Right kidney (tissue), 9 donors: ENCODE measurements at places on chromosomes 7 and 10.

- no peak for DNase-seq
Measured at GRCh38 chr10:73931767-73932619, 21.1 kb downstream of the PLAU start.

- no peak for DNase-seq
Measured at GRCh38 chr7:152544971-152545619, 109.3 kb upstream of the KMT2C start.

GRCh38 chr7:84025332-84025927 lies 169.2 kb downstream of the SEMA3A start:
- DNase-seq, result peak; percentile 22

- DNase-seq, result no peak
Measured at GRCh38 chr7:26197153-26198115, 3.1 kb downstream of the HNRNPA2B1 start.

DNA sequence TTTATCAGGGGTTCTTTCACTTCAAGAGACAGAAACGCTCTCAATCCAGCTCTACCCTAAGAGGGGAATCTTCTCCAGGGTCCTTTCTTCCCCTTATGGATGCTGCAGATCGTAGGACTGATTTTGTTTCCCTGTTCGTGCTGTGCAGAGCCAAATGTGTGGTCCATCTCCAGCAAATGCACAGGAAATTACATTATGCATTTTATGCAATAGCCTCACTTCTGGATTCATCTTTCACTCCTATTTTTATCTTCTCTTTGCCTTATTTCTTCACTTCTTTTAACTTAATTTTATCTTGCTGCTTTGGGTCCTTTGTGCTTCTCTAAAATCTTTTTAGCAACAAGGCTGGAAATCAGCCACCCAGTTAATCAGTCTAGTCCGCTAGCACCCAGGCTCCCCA lies 184.5 kb upstream of the INHBA start:
- no peak for DNase-seq

- no peak for DNase-seq
Measured at GRCh38 chr10:52951824-52952223, 179.2 kb upstream of the MBL2 start.

DNA sequence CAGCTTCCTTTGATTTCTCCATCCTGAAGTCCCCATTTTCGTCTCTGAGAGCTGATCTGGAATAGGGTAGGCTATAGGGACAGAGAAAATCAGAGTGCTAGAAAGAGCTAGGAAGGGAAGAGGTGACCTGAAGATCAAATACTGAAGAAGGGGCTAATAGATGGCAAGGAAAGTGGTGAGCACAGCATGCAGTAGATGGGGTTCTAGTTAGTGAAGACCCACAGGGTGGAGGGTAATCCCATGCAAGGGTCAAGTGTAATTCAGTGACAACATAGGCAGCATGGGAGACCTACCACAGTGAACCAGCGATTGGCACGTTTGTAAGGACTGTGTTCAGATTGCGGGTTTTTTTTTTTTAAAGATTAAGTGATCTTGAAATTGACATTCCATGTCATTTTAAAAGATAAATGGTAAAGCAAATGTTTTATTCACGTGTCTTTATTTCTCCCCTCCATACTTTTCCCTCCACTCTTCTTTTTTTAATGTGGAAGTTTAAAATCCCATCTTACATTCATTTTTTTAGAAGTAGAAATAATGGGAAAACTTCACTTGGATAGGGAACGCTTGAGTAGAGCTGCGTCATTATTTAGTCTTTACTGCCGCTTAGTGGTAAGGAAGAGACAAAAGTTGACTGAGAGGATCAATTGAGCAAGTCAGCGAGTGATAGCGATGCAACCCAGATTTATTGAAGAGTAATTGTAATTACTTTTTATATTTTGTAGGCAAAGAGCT lies 21.0 kb upstream of the ABI1 start:
- no peak for DNase-seq

DNA sequence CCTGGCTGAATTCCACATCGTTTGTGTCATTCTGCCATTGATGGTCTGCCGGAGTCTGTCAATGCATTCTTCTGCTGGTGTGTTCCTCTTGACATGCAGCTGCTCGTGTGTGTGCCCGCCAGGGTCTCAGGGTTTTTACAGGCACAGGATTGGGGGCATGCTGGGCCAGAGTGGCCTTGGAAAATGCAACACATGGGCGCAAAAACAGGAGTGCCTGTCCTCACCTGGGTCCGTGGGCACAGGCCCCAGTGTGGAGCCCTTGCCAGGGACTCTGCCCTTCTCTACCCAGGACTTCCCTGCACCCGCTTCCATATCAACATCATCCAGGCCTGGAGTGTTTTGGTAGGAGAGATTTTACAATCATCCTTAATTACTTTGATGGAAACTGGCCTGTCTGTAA lies 340.7 kb downstream of the KIF20B start:
- no peak for DNase-seq

GRCh38 chr7:22419488-22419887 lies 62.5 kb upstream of the RAPGEF5 start:
- no peak for DNase-seq

GRCh38 chr10:116985611-116986010 lies 19.4 kb downstream of the SHTN1 start:
- DNase-seq, result no peak

DNA sequence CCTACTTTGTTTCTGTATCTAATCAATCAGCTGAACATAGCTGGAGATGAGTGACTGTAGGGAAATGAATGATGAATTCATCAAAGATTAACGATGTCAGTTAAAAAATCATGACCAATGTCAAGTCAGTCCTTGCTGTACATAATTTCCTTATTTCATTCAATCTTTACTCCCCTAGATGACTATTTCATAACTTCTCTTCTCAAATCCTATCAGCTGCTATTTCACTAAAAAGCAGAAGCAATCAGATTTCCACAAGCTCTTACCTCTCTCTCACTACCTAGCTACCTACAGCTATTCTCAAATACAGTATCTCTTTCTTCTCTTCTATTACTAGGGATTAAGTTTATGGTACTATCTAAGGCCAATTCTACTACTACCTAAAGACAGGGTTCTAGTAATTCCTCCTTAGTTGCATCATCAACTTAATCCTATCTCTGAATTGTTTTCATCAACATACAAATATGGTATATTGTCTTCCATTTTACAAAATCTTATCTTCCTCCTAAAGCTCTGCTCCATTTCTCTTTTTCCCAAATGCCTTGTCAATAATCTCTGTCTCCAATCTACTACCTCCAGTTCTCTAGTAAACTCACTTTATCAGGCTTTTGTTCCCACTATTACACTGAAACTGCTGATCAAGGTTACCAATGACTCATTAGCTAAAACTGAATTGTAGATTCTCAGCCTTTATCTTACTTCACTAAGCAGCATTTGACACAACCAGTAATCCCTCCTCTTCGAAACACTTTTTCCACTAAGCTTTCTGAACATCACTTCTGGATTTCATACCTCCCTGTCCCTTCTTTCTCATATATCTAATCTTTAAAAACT lies 28.4 kb downstream of the JMJD1C start:
- no peak for DNase-seq

GRCh38 chr10:60359066-60359465 lies 30.6 kb downstream of the ANK3 start:
- no peak for DNase-seq

DNA sequence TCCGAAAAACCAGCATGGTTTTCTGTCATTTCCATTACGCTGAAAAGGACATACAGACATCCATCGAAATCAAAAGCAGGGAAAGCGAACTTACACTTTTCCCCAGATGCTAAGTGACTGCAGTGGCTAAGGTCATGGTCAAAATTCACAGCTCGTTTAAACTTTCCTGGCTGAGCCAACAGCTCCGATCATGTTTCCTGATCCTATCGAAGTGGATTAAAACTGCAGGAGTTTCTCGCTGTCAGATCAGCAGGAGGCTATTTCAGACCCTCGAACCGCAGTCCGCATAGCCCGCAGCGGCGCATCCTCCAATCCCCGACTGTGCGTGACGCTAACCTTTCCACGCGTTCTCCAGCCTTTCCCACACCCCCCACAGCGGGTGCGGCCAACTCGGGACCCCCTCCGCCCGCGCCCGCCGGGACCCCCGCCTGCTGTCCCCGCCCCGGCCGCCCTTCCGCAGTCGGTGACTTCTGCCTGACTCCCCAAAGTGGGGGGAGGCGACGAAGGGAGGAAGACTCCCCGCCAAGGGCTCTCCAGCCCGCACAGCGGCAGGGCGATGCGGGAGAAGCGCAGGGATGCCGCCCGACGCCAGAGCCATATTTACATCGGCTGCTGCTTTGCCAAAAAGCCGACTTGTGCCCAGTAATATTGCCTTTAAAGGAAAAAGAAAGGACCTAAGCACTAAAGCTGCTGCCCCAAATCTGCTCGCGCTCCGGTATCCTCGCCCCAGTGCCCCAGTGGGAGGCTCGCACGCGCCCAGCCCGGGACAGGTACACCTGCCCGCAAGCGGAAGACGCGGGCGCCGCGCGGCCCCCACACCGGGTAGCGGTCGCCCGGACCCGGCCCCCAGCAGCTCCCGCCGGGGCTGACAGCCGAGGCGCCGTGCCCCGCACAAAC lies 1.2 kb downstream of the PIP4K2A start:
- DNase-seq, result peak; percentile 71

GRCh38 chr10:87546971-87547413 lies 42.3 kb downstream of the MINPP1 start:
- no peak for DNase-seq

DNA sequence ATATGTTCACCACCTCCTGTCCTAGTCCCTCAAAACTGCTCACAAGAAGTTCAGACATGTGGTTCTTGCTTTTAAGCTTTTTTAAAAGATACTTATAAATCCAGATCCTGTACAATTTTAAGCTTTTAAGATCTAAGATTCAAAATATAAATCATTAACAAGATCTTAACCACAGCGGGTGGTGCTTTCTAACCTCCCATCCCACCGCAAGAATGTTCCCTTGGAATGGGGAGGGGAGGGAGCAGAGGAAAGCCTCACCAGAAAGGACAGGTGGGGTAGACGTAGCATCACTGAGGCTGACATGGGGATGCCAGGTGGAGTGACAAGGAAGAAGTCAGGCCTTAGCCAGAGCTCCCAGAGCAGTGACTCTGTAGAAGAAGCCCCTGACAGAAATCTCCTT lies 133.5 kb downstream of the C1GALT1 start:
- no peak for DNase-seq

- no peak for DNase-seq
Measured at GRCh38 chr10:110408203-110408871, 89.4 kb upstream of the DUSP5 start.

GRCh38 chr7:106589198-106589879 lies 71.6 kb downstream of the CCDC71L start:
- DNase-seq, result no peak

DNA sequence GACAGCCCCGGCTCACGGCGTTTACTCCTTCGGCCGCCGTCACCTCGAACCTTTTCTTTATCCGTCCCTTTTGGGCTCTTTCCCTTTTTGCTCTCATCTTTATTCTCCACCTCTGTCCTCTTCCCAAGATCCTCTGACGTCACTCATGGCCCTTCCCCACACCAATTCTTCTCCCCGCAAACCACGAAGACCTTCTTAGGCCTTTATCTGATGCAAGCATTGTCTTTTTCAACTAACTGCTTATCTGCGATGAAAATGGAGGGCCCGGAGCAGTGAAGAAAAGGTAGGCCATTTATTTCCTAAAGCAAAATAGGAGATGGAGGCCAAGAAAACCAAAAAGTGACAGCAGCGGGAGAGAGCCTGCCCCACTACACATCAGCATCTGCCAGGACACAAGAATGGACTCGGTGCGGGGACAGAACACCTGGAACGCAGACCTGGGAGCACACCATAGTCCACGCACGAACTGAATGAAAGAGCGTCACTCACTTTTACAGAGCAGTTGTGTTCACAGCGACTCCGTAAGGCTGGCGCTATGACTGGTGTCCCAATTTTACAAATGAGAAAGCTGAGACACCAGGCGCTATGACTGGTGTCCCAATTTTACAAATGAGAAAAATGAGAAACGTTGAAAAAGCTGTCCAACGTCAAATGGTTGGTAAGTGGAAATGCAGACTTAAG lies 45.3 kb downstream of the ZNF777 start:
- DNase-seq, result no peak

DNA sequence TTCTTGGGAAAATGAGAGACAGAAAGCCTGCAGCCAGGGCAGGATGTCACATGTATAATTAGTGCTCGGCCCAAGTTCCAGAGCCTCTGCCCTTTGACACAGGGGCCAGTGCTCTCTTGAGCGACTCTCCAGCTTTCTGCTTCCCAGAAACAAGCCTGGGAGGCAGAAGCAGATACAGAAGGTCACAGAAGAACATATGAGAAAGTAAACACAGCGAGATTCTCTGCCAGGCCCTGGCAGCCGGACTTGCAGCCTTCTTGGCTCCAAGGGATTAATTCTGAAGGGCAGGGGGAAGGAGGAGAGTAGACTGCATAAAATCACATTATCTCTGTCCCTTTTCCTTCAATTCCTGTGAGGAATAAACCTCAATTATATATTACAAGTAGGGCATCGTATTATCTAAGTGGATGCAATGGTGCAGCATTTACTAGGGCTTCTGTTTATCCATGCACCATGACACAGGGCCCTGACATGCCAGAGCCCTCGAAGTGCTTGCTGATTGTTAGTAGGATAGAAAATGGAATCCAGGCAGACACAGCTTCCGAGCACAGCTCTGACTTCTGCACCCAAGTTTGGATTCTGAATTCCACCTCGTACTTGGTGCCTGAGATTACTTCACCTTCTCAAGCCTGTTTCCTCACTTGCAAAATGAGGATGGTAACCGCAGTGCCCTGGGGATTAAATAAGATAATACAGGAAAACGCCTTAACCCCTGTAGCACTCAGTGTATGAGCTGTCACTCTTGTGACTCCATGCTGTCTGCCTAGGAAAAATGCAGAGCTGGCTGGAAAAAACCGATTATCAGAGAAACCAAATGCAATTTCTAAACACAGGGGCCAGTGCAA lies 536.5 kb downstream of the TNS3 start:
- DNase-seq, result no peak

- DNase-seq, result no peak
Measured at GRCh38 chr10:124518366-124518765, 56.7 kb downstream of the LHPP start.

DNA sequence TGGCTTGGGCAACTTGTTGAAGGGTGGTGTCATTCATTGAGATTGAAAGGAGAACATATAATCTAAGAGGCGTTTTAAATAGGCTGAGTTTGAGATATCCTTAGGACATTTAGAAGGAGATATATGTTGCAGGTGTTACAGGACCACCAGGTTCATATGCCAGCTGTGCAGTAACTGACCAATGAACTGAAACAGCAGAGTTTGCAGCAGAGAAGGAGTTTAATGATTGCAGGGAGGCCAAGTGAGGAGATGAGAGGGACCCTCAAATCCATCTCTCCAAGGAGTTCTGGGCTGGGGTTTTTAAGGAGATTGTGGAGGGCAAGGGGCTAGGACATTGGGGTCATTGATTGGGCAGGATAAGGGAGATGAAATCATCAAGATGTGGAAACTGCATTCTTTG lies 74.5 kb downstream of the SEC23IP start:
- no peak for DNase-seq
